Activated T-helper 1 cell treated with Interleukin-2 at 50 U/mL for 16 hours (primary cell): ENCODE measurements at places on chromosomes 4 and X.

DNA sequence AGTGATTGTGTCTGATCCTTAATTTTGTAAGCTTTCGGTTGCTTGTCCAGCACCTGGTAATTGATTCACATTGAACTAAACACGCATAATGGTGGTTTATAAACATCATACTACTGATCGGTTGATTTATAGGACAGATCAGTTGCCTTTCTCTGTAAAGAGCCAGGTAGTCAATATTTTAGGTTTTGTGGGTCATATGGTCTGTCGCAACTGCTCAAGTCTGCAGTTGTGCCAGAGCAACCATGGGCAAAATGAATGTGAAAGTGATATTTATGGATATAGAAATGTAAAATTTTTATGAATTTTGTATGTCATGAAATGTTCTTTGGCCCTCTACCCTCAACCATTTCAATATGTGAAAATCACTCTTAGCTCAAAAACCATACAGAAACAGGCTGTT is 8.9 kb downstream of the JADE1 start:
- no peak for DNase-seq

DNA sequence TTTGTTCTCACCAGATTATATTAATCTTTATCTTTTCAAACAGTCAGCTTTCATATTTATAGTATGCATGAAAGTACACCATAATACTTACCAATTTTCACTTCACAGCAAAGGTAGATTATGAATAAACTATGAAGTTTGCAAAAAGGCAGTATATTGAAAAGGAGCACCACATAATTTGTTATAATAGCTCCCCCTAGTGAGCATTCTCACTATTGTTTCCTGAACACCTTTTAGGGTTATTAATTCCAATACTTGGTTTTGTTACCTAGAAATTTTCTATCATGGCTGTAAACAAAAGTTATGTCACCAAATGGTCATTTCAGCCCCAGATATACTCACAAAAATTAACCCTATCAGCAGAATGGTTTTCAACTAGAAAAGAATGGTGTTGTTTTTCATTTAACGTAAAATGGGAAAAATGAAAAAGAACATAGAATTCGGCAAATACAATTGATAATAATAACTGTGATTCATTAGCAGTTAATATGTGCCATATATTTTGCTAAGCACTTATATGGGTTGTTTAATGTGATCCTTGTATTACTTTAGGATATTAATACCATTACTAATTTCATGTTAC is 30.2 kb upstream of the NKX6-1 start:
- DNase-seq = no peak

DNA sequence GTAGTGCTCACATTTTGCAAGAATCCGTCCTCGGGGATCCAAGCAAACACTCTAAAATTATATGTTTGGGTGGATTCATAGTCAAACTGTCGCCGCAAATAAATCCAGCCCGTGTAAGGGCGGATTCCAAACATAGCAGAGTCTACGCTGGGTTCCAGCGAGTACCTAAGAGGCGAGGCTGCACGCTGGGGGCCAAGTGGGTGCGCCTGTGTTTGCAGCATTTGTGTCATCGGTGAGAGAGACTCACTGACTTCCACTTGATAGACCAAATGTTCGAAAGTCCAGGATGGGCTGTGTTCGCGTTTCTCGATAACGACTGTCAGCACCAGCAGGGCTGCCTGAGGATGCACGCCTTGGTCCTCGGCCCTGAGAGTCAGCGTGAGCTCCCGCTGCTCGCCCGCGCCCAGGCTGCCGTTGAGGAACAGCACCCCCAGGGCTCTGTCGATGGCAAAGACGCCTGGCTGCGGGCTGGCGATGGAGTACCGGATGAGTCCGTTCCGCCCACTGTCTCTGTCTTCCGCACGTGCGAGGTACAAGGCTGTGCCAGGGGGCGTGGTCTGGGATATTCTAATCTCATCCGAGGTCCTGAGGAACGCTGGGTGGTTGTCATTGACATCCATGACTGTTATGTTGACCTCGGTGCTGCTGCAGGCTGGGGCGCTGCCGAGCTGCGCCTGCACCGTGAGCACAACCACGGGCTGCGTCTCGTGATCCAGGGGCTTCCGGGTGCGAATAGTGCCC is 158.7 kb downstream of the DCHS2 start:
- DNase-seq = peak; percentile 15

- no peak for DNase-seq
Measured at GRCh38 chr4:59127006-59127405, 2016.8 kb upstream of the IGFBP7 start.

- no peak for DNase-seq
Measured at GRCh38 chr4:57740625-57741190, 630.5 kb upstream of the IGFBP7 start.

GRCh38 chrX:14351611-14352303 is 177.6 kb upstream of the GLRA2 start:
- no peak for DNase-seq
